ENCODE measurements at places on chromosomes 6 and 20.

- DNase-seq = no peak
Observed at GRCh38 chr6:158837684-158838625, 18.8 kb upstream of the EZR start.

DNA sequence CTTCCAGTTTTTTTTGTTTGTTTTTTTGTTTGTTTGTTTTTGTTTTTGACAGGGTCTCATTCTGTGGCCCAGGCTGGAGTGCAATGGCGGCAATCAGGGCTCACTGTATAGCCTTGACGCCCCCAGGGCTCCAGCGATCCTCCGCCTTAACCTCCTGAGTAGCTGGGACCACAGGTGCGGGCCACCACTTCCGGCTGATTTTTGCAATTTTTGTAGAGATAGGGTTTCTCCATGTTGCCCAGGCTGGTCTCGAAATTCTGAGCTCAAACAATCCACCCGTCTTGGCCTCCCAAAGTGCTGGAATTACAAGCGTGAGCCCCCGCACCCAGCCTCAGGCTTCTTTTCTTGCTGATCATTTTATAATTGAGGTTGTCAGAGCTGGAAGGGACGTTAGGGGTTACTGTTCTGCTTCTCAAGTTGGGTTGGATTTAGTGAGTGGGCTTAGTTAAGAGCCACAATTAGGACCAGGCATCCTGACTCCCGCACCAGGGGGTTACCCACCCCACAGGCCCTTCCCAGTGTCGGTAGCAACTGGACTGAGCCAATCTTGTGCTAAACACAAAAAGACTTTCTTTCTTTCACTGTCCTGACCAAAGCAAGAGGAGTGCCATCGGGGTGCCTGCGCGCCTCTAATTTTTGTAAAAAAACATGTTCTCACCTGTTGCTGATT lies 13.1 kb upstream of the ZSCAN9 start:
- no peak for DNase-seq

DNA sequence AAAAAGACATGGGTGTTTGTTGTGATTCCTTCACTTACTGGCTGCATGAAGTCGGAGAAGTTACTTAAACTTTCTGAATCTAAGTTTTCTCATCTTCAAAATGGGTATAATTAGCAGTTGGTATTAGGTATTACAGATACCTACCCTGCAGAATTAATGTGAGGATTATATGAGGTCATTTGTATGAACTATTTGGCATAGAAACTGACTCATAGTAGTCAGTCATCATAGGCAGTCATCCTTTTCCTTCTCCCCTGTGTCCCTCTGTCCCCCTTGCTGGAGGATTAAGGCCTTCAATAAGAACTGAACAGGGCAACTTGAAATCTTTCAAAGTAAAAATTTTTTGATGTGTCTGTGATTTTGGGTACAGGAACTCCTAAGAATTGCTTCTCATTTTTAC lies 26.3 kb downstream of the RALGAPB start:
- no peak for DNase-seq

DNA sequence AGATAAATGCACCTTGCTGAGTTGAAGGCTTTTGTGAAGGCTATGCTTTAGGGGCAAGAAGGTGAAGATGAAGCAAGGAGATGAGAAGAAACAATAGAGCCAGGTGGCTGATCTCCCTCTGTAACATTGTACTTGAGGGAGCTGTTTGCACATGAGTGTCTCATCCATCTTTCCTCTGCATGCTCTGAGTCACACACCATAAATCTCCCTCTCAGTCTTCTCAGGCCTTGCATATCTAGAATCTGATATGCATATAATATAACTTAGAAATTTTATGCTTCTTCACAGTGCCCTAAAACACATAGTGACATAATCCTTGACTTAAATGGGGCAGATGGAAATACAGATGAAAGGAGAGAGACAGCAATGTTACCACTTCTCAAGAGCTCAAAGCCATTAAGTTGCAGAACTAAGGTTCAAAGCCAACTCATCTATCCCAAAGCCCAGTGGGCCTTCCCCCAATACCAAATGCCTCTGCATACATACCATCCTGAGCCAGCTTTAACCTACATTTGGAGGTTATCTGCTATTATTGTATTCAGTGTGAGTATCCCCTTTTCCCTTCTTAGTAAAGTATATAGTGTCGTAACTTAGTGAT lies 62.4 kb upstream of the STXBP5 start:
- no peak for DNase-seq

GRCh38 chr6:146787876-146788508 lies 189.2 kb downstream of the ADGB start:
- DNase-seq = no peak

DNA sequence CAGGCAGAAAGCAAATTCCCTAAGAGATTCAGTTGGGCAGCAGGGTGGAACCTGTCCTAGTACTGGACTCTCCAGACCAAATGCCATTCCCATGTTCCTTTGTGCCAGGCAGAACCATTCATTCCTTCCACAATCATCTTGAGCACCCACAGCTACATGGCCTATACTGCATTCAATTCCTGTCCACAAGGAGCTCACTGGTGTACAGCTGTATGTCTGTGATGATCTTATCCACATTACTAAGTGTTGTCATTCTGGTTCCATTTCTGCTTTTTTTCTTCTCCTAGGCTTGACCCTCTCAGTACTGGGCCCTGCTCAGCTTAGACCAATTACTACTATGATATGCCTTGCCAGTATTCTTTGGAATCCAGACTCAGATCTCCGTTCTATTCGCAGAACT lies 27.5 kb downstream of the MAN1A1 start:
- no peak for DNase-seq

GRCh38 chr6:154938221-154938580 lies 56.9 kb upstream of the TIAM2 start:
- DNase-seq = no peak

GRCh38 chr6:144753023-144753705 lies 468.0 kb downstream of the UTRN start:
- no peak for DNase-seq

DNA sequence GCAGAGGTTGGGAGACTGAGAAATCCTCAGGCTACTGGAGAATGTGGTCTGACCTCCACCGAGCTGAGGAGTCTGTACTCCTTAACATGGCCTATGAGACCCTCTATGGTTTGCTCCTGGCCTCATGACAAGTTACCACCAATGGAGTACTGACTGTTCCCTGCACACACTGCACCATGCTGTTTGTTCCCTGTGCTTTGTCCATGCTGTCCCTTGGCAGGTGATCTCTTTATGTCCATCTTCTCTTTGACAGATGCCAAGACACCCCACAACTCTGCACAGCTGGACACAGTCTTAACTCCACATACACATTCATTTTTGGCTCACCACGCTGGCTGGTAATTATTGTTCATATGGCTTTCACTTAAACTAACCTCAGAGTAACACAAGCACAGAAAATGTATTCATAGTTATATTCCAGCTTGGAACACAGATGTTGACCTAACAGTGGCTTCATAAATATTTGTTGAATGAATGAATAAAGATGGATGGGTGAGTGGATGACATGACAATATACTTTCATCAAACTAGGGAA lies 258.0 kb downstream of the ATXN1 start:
- DNase-seq = no peak

- DNase-seq = no peak
Observed at GRCh38 chr6:115783402-115784061, 277.2 kb downstream of the FRK start.

- no peak for DNase-seq
Observed at GRCh38 chr6:137892271-137892708, 25.2 kb downstream of the TNFAIP3 start.

DNA sequence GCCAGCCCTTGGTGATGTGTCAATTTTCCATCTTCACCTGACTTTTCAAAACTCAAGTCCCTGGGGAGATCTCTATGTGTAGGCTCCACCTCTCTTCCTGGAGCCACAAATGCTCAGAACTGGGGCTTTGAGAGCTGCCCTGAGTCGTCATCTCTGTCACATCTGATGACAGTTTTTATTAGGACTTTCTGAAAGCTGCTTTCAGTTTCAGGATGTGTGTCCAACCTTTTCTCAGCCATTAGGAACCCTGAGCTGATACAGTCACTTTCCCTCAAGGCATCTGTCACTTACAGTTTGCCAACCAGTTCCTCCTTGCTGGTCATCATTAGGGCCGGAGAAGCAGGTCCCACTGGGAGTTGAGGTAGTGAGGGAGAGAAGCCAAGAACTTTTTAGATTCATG lies 365.9 kb upstream of the CHD6 start:
- DNase-seq = no peak

DNA sequence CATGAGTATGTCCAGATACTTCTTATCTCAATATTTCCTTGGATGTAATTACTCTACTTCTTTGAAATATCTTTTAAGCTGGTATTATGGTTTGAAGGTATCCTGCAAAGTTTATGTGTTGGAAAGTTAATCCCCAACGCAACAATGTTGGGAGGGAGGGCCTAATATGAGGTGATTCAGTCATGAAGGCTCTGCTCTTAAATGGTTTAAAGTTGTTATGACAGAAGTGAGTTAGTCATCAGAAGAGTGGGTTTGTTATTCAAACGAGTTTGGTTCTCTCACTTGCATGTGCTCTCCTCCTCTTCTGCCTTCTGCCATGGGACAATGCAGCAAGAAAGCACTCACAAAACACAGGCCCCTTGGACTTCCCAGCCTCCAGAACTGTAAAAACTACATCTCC lies 176.3 kb downstream of the KCNQ5 start:
- DNase-seq = no peak

DNA sequence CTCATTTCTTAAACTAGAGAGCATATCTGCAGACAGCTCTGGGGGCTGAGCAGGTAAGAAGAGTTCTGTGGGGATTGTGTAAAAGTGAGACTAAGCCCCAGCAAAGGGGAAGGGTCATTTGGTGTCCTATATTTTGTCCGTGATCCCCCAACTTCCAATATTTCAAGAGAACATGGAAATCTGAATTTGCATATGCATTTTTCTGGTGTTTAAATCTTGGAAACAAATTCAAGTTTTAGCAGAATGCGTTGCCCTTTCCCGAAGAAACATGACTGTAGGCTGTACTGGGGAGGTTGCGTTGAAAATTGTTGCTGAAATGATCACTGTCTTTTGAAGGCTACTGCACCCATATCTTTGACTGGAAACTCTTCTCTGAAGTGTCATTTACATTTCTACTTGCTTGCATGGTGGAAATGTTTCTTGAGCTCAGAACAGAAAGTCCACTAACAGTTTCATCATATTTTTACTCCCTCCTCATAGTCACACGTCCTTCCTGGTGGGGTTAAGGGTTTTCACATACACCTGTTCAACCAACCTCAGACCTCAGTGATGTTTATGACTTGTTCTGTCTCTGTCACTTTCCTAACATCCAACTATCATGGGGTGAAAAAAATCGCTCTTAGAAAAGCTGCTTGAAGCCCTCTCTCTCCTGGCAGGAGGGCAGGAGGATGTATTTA lies 140.3 kb downstream of the BCAS1 start:
- no peak for DNase-seq

DNA sequence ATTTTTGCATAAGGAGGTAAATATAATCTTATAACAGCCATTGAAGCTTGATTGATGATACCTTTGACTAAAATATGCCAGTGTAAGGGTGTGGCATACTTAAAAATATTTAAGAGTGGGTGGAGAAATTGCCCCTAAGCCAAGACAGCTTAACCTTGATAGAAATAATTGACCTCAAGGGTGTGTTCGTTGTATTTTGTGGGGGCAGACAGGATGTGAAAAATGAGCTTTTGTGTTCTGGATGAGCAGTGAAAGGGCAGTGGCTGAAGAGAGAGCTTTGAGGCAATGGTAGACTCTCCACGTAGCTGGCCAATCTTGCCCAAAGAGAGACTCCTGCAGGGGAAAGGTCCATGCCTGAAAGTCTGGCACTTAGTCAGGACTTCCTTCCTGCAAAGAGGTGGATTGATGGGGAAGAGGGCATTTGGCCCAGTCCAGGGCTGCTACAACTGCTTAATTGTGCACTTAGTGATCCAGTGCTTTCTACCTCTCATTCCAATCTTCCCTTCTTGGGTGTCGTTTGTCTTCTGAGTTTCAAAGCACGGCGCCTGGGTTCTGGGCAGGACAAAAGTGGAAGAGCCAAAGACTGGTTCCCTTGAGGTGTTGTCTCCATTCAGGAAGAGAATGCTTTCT lies 15.6 kb upstream of the CD109 start:
- DNase-seq = no peak

GRCh38 chr6:111951497-111952085 lies 78.3 kb upstream of the FYN start:
- no peak for DNase-seq

DNA sequence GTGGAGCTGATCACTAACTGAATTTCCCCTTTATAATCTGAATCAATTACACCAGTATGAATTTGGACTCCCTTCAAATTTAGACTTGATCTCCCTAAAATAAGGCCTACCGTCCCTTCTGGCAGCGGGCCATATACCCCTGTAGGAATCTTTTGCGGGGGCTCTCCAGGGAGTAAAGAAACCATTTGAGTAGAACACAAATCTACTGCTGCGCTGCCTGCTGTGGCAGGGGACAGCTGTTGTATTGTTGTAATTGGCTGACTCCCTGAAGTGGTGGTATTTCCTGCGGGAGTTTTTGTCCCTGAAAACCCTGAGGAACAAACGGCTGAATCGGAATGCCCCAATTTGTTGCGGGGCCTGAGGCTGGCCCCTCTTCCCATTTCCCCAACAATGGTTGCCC lies 16.0 kb upstream of the PTCRA start:
- no peak for DNase-seq

DNA sequence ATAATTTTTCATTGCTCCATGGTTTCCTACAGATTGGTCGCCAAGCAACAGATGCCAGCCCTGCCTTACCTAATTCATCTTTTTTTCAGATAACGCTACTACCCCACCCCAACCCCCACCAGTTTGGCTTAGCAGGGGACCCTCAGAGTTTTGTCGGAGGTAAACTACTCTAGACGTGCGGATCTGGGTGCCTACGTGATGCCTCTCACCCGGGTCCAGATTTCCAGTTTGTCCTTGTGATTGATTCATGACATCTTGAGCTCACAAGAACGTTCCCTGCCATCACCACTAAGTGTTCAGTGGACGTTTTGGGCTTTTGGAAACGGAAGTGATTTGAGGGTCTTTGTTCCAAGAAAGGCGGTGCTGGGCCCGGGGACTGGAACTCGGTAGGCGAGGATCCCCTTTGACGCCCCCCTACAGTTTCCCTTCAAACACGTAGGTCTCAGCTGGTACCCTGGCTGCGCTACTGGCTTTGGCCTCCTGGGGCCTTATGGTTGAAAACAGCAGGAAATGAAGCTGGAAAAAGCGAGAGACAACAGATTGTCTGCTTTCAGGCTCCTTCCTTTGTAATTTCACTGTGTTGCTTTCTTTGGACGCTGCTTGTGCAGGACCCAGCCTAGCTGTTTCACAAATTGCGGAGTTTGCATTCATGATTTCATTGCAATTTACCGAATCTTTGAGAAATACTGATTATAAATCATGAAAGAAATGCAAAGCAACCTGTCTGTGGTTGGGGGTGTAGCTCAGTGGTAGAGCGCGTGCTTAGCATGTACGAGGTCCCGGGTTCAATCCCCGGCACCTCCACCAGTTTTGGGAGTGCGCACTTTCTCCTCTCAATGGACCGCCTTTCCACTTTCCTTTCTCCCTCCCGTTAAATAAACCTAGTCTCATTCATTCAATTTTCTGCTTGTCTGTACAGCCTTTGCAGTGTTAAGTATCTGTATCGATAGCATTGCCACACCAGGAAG lies 81.0 kb downstream of the GPX5 start:
- DNase-seq = no peak

Measured in NCI-H187 (cell line).